ENCODE measurements at places on chromosomes 4 and X.

- no peak for DNase-seq
These were observed 91.2 kb downstream of the FAM53A start for GRCh38 chr4:1592709-1593417.

DNA sequence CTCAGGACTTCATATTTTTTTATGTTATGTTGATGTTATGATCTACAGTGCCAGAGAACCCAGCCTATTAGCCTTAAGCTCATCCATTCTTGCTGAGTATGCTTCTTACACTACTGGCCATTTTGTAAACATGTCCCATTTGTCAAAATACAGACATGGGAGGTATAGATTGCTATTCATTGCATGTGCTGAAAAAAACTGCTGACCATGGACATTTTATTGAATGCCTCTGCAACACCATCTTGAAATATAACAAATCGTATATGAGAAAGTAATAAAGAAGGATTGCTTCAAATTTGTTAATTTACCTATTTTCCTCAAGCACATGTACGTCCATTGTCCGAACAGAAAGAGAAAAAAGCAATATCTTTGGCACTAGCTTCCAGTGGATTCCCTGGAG is 91.5 kb upstream of the FAM47A start:
- DNase-seq = no peak

GRCh38 chr4:152559641-152560040 is 23.7 kb upstream of the FBXW7 start:
- DNase-seq = no peak

DNA sequence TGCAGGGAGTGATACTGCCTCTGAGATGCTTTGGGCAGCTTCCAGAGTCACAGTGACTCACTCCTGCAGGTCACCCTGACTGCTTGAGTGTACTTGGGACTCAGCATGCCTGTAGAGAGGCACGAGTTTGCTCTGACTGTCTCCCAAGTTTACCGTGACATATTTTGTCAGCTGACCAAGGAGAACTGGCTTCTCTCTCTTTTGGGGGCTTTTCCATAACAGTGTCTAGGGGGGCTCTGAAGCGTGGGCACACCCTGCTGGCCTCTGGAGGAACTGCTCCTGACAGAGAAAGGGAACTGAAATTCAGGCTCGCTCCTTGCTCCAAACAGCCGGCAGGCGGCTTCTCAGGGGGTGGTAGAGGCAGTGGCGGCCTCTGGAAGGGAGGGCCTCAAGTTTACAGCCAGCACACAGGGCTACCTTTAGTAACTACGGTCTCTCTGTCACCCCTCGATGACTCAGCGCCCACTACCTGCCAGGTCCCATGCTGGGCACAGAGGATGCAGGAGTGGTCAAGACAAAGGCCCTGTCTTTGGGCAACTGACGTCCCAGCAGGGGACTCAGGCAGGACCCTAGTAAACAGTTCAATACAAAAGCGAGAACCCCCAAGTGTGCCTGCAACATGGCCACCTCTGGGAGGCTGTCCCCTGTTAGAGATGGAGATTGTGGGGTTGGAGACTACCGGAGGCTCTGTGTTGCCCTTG is 17.8 kb downstream of the ZNF185 start:
- DNase-seq = no peak

DNA sequence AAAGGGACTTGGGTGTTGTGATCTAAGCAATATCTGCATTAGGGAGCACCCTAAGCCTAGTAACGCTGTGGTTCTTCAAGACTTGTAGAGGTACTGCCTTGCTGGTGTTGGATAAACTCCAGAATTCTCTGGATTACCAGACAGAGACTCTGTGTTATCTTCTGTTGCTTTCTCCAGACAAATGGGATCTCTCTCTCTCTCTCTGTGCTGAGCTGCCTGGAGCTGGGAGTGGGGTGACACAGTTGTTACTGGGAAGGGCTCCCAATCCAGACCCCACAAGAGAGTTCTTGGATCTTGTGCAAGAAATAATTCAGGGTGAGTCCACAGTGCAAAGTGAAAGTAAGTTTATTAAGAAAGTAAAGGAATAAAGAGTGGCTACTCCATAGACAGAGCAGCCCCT is 48.8 kb downstream of the MCUB start:
- DNase-seq = no peak

DNA sequence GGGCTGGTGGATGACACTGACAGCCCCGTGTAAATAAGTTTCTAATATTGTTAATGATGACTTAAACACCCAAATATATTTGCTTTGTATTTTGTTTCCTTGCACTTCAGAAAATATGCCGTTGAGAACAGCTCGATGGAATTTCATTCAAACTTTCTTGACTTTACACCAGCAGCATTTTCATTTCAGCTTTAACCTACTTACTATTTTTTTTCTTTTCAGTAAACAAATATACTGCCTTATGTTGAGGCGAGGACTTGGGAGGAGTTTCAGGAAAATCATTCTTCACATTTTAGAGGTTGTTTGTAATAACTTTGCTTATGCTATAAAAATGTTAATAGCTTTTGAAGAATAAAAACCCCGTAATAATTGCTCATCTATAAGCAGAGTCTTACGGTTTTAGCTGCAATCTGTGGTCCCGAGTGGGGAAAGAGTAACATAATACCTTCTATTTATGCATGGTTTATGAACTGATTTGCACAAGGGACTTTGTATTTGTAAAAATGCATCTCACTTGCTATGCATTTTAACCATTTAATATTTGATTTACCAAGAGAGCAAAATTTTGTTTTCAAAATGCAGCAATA is 14.1 kb upstream of the TENM3 start:
- no peak for DNase-seq

DNA sequence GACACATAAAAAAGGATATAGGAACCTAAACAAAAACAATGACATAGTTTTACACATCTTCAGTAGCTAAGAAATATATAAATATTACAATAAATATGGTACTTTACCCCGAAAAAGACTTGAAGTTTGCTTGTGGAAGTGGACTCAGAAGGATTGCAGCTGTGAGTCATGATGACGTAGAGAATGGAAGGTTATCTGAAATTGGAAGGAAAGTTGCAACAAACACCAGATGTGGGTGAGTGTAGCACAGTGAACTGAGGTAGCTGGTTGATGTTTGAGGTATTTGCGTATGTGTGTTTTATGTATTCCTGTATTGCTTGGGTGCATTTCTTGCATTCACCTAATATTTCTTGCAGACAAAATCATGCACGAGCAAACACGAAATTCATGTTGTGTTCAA is 113.0 kb downstream of the ARX start:
- no peak for DNase-seq
